Stimulated activated CD4-positive, alpha-beta T cell treated with anti-CD3 and anti-CD28 coated beads, Interleukin-1b, Interleukin-23, amount 100 ng/mL, for 1 hour (primary cell): ENCODE measurements at places on chromosomes 5 and 9.

GRCh38 chr5:142998316-142999020, 228.3 kb downstream of the ARHGAP26 start:
- no peak for DNase-seq

- DNase-seq, result no peak
Measured at GRCh38 chr5:148309746-148310145, 2.5 kb upstream of the SPINK7 start.

DNA sequence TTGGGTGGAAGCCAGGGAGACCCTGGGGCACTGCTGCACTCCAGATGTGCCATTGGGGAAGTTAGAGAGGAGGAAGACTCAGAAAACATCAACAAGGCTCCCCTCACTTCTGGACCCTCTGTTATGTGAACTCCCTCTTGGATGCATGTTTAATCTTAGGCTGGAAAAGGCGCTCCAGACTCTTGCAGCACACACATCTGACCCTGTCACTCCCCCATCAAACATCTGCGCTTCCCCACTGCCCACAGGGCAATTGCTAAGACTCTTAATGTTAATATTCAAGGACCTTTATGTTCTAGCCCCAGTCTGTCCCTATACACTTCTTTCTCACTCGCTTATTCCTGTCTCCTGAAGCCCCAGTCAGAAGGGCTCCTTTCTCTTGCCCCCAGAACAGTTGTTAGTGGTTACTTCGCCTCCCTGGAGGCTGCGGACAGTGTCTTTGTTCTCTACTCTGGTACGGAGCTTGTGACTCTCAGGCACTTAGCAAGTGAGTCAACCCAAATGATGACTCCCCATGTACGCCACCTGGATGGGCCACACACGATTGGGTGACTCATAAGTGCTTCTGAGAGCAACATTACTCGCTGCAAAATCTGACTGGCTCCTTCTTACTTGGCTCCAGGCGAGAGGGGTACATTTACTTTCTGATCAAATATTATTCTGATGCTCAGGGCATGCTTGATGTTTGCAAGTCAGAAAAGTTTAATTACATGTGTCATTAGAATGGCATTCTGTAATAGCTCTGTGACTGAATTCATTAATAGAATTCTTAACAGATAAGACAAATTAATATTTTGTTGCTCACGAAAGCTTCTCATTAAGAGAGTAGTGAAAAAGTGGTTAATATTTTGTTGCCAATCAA, 193.6 kb downstream of the HSPA4 start:
- DNase-seq, result no peak

GRCh38 chr9:133679056-133679455, 42.9 kb downstream of the DBH start:
- DNase-seq, result no peak

- DNase-seq, result no peak
Measured at GRCh38 chr5:79269733-79270166, 33.8 kb downstream of the JMY start.

DNA sequence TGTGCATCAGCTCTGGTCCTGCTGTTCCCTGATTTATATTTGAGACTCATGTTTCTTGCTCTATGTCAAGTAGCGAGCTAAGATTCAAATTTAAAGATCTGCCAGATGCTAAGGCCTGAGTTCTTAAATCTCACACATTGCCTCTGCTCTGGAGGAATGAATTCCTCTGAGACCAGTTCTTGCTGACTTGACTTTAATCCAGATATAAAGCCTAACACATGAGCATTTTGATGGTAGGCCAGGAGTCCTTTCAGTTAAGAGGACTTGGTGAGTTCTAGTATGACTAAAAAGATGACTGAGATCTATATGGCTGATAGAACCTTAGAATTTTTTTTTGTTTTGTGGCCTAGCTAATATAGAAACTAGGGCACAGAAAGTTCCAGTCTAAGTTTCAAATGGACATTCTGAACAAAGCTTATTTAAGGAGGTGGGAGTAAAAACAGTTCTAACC, 1.3 kb upstream of the INIP start:
- no peak for DNase-seq

DNA sequence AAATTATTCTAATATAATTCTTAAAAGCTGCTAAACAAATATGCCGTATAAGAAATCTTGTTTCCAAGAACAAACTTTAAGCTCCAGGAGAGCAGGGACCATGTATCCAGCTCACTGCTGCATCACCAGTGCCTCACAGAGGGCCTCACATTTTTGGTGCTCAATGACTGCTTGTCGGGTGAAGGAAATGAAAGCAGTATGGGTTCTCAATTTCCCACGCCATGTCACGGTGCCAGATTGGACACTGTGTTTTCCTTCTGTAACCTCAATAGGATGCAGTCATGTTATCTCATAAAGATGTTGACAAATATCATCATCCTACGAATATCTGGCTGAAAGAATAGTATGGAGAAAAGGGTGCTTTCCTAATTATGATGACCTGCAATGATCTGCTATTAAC, 64.7 kb downstream of the POU5F2 start:
- no peak for DNase-seq
